ENCODE measurements at places on chromosomes 7 and 10.

DNA sequence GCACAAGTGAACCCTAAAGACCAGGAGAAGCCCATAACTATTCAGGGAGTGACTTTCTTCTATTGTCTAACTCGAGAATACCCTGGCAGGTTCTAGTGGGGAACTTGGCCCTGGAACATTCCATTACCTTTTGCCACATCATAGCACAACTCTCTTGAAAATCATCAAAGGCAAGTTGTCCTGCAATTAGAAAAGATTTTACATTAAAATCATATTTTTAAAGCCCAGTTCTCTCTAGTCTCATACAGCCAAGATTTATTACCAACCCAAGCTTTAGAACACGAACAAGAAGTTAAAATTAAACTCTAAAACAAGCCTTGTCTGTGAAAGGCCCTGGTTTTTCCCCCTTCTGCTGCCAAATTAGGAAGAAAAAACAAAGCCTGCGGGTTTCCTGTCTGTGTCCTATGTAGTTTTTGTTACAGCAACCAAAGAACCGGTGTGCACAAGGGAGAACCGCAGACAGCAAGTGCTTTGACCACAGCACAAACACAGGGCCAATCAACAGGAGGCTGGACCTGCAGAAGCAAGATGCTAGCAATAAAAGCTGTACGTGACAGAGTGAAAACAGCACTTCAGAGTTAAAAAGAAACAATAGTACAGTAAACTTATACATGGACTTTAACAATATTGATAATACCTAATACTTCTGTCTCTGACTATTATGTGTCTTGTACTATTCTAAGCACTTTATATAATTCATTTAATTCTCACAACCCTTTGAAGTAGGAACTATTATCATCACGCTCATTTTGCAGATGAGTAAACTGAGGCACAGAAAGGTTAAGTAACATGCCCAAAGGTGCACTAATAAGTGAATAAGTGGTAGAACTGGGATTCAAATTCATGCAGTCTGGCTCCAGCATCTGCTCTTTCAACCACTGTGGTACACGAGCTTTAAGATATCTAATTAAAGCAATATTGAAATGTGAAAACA lies 65.8 kb downstream of the STK17A start:
- DNase-seq = peak; percentile 32

DNA sequence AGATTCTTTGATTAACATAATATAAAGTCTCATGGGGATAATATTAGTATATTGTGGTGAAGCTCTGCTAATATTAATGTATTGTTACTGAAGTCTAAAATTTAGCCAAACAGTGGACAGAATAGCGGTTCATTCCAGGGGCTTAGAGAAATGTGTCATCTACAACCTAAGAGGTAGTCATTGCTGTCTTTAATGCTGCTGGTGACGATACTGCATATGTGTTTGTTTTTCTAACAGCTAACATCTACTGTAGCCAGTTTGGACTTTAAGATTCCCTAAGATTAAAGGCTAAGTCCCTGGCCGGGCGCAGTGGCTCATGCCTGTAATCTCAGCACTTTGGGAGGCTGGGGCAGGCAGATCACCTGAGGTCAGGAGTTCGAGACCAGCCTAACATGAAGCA lies 102.0 kb upstream of the SAMD8 start:
- DNase-seq = no peak

DNA sequence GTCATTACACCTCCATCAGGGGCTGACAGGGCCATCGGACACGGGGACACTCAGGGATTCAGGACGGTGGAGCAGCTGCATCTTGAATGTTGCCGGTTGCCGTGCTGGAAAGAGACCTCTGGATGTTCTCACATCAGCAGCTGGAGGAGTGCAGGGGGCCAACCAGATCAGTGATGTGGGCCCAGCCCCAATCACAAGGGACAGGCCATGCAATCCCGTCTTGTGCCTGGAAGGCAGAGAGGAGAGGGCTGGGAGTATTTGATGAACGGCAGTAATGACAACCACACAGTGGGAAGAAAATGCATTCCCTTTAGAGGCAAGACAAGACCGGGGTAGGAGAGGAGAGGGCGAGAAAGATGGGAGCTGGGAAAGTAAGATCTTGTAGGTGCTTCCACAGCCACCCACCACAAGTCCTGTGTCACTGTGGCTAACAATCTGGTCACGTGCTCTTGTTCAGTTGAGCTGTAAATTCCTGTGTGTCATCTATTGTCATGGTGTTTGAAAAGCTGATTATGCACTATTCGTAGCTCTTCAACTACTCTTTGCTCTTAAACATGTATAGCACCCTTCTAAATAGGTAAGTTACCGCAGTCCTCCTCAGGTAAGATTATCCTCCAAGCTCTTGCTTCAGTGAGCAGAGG lies 85.9 kb upstream of the LEP start:
- DNase-seq = no peak

DNA sequence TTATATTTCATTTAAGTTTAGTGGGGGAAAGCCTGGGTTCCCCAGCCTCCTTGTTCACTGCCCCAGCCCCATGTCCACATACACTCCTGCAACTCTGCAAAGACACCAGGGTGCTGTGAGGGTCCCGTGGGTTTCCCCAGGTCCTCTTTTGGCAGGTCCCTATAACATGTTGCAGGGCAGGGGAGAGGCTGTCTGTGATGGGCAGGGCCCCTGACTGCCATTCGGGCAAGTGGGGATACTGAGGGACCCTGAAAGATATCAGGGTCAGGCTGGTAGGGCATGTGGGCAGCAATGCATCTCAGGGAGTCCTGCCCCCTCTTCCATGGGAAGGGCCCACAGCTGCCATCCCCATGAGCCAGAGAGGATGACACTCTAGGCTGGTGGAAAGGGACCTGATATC lies 28.4 kb downstream of the RASGEF1A start:
- DNase-seq = no peak

DNA sequence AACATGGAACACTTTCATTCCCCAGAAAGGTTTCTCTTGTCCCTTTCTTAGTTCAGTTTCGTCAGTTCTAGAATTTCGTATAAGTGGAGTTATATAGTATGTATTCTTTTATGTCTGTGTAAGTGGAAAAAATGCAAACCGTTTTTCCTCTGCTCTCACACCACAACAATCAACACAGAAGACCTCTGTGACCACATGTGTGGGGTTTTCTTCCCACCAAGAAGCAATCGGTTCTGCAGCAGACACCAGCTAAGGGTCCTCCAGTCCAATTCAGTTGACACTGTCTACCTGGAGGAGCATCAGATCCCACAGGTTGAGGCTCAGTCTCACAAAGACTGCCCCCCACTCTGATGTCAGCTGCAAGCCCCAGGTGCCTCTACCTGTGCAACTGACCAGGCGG lies 6.2 kb downstream of the CDC123 start:
- DNase-seq = no peak

GRCh38 chr10:20616918-20617810 lies 279.9 kb downstream of the NEBL start:
- DNase-seq = no peak

DNA sequence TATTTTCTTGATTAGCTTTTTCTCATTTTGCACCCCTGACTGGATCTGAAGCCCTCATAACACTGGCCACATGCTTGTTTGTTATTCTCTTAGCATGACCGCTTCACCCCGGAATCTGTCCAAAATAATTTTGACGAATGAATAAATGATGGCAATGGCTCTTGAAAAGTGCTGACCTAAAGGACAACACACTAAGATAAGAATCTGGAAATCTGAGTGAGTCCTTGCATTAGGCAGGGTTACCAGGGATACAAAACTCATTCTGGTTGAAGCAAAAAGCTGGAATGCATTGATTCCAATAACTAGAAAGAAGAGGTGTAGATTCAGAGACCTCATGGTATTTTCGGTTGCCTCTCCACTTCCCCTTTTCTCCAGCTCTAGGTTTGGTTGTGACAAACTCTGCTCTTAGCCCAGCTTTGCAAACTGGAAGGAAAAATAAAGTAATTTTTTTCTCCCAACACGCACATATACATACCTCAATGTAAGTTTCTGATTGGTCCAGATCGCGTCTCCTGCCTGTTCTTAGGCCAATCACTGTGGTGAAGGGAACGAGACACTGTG lies 157.4 kb downstream of the SKIDA1 start:
- no peak for DNase-seq

DNA sequence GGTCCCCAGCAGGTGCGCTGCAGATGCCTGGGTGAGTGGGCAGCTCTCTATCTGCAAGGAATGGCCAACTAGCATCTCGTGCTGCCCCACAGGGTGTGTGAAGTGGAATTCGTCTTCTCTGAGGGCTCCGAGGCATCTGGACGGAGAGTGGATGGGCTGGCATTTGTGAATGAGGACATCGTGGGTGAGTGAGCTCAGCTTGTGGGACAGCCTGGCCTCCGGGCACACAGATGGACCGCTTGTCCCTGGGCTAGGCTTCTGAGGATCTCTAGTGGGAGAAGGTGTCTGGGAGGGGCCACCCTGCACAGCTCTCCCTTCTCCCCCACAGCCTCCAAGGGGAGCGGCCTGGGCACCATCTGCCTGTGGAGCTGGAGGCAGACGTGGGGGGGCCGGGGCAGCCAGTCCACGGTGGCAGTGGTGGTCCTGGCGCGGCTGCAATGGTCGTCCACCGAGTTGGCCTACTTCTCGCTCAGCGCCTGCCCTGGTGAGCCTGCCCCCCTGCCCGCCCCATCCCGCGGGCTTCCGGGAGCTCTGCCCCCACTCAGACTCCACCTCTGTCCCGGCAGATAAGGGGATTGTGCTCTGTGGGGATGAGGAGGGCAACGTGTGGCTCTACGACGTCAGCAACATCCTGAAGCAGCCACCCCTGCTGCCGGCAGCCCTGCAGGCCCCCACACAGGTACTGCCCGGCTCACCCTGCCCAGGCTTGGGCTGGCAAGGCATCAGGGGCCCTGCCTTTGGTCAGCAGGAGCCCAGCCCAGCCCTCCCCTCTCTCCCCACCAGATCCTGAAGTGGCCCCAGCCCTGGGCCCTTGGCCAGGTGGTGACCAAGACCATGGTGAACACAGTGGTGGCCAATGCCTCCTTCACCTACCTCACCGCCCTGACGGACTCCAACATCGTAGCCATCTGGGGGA lies 6.3 kb downstream of the POLR2J start:
- no peak for DNase-seq

DNA sequence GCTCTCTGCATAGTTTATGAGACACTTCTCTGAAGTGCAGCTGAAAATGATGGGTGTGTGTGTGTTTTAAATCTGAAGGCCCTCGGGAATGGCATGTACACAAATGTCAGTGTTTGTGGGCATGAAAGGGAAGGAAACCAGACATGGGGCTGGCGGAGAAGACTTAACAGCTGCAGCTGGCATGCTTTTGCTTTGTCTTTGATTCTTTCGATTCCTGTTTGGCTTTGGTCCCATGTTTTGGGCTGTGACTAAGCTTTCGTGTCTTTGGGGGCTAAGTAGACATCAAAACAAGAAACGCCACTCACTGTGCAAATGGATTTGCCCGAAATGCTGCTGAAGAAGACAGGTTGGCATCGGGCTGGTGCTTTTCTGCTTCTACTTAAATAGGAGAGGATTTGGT lies 179.3 kb downstream of the PFKFB3 start:
- no peak for DNase-seq

DNA sequence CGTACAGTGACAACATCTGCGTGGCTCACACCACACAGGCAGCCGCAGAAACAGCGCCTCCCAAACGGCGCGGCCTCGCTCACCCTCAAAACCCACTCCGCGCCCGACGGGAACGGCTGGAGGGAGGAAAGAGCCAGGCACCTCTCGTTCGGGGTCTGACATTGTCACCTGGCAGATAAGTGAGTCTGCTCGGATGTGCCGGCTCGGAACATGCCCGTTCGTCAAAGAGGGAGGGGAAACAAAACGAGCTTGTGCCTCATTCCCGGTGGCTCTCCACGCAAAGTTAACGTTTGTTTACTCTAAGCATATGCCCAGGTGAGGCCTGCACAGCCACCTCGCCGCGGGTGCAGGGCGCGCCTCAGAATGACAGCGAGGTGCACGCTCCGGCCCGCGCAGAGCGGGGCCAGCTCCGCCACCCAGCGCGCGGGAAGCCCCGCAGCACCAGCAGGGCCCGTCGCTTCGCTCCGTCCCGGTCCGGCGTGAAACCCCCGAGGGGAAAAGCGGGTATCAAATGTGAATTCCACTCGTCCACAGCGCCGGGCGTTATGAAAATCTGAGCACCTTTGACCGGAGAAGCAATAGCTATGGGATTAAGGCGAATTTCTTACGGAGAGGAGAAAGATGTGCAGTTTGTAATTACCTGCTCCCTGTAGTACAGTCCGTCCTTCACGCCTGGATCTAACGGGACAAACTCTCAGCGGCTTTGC lies 13.1 kb downstream of the CNPY1 start:
- DNase-seq = no peak

Measured in esophagus squamous epithelium (tissue), 5 donors.